LHCN-M2 (cell line): ENCODE measurements at places on chromosomes 11 and 22.

- DNase-seq, result peak; percentile 85
Observed at GRCh38 chr11:47355283-47356128, 3.0 kb upstream of the MYBPC3 start.

- DNase-seq, result no peak
Observed at GRCh38 chr11:43898574-43898973, 17.9 kb downstream of the ALKBH3 start.

DNA sequence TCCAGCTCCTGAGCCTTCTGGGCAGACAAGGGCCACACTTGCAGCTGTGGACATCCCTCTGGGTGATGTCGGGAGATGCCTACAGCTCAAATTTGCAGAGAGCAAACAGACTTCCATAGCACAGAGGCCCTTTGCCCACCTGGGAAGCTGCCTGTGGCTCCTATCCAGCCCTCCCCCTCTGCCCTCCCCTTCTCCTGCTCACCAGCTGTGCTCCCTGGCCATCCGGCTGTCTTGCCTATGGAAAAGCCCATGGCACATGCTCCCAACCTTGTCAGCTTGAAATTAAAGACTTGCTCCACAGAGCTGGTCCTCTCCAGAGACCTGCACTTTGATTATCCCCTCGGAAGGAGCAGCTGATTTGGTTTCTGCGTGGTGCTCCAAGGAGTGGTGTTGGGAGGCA, 118.9 kb upstream of the NECTIN1 start:
- no peak for DNase-seq

DNA sequence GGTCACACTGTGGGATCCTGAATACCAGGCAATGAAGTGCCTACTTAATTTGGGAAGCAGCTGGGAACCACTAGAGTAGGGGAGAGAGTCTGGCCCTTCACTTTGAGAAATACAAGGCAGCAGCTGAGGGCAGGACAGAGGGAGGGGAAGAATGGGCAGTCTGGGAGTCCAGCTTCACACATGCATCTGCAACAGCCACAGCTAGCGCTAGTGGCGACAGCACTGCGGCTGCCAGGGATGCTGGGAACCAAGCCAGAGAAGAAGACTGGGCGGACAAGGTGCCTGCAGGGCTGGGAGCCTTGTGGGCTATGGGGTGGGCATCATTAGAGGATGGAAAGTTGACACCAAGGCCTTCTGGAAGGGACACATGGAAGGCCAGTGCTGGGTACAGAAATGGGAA, 15.8 kb downstream of the SCUBE2 start:
- peak; percentile 16 for DNase-seq

- peak; percentile 35 for DNase-seq
Observed at GRCh38 chr11:122601141-122602125, 54.1 kb upstream of the UBASH3B start.

- DNase-seq, result no peak
Observed at GRCh38 chr11:94849839-94850238, 81.7 kb downstream of the AMOTL1 start.

GRCh38 chr11:66924272-66924671, 33.9 kb downstream of the PC start:
- no peak for DNase-seq

GRCh38 chr11:708511-708910, 2.5 kb downstream of the EPS8L2 start:
- no peak for DNase-seq
